Activated naive CD8-positive, alpha-beta T cell treated with anti-CD3 and anti-CD28 coated beads, Interleukin-2, amount 50 U/mL, for 16 hours (primary cell): ENCODE measurements at places on chromosomes 2 and 18.

DNA sequence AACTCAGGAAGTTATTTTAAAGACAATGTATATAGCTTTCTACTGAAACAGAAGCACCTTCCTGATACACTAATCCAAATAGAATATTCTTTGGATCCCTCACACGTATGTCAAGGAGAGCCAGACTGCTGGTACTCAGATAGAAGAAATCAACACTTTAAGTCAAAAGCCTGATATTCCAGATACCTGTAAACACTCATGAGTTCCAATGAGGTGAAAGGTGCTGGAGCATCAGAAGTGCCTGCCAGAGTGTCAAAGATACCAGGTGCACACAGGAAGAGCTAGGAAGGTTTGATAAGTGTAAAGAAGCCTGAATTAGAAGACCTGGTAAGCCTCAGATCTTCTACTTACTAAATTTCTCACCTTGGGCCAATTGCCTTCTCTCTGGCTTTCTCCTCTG is 226.3 kb upstream of the SP5 start:
- DNase-seq = no peak

- no peak for DNase-seq
Observed at GRCh38 chr2:40324656-40325055, 127.2 kb downstream of the SLC8A1 start.

DNA sequence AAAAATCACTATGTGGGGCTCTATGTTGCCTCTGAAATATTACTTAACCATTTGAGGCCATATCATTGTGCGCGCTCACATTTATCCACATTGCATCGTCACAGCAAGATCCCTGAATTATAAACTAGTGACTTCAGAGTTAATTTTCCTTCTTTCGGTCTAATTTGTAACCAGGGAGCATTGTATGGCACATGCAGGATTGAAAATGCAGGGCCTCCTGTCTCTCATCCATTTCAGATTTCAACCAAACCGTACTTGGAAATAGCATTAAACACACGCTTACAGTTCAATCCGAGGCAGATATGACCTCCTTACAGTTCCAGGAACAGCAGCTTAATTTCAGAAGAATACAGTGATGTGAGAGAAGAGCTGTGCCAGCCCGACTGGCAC is 532 bp downstream of the MYOM1 start:
- no peak for DNase-seq

GRCh38 chr2:39938035-39938835 is 159.2 kb upstream of the THUMPD2 start:
- no peak for DNase-seq

GRCh38 chr2:118837621-118838020 is 9.8 kb downstream of the EN1 start:
- no peak for DNase-seq

- no peak for DNase-seq
Observed at GRCh38 chr18:78596794-78597345, 382.7 kb upstream of the SALL3 start.

GRCh38 chr2:53544871-53545558 is 222.6 kb upstream of the CHAC2 start:
- DNase-seq = no peak

DNA sequence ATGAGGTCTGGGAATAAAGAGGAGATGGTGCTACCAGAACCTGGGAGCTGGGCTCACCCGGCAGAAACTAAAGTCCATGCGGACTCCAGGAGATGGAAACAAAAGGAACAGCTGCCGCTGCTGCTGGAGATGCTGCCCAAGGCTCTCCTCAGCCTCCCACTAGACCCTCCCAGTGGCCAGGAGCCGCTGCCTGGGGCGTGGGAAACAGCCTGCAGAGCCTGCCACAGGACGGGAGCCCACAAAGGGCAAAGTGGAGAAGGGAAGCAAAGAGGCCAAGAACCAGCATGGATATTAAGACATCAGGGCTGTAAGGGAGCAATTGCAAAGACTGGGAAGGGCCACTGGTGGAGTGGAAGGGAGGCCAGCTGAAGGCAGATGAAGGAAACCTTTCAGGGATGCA is 179.6 kb downstream of the NCK2 start:
- no peak for DNase-seq

- DNase-seq = no peak
Observed at GRCh38 chr18:64110692-64111480, 38.0 kb downstream of the LINC00305 start.

DNA sequence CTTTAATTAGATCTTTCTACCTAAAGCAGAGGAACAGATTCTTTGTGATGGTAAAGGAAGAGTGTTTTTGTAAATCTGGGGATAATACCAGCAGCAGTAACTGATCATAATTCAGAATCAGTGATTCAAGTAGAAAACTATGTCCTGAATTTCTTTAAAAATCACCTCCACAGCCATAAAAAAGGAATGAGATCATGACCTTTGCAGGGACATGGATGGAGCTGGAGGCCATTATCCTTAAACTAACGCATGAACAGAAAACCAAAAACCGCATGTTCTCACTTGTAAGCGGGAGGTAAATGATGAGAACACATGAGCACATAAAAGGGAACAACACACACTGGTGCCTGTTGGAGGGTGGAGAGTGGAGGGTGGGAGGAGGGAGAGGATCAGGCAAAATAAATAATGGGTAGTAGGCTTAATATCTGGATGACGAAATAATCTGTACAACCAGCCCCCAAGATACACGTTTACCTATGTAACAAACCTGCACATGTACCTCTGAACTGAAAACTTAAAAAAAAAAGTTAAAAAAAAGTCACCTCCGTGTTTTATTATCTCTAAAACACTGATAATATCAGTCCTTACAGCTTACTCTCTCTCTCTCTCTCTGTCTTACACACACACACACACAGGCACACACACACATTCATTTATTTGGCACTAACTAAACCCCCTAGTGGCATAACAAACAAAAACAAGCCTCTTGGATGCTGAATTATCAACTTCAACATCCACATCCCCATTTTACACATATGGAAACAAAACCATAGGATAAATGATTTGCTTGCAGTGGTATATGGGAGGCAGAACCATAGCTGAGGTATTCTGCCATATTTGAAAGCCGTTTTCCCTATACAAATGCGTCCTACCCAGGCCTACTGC is 1.4 kb downstream of the TM4SF20 start:
- no peak for DNase-seq

GRCh38 chr2:163375070-163375469 is 360.7 kb downstream of the FIGN start:
- no peak for DNase-seq

DNA sequence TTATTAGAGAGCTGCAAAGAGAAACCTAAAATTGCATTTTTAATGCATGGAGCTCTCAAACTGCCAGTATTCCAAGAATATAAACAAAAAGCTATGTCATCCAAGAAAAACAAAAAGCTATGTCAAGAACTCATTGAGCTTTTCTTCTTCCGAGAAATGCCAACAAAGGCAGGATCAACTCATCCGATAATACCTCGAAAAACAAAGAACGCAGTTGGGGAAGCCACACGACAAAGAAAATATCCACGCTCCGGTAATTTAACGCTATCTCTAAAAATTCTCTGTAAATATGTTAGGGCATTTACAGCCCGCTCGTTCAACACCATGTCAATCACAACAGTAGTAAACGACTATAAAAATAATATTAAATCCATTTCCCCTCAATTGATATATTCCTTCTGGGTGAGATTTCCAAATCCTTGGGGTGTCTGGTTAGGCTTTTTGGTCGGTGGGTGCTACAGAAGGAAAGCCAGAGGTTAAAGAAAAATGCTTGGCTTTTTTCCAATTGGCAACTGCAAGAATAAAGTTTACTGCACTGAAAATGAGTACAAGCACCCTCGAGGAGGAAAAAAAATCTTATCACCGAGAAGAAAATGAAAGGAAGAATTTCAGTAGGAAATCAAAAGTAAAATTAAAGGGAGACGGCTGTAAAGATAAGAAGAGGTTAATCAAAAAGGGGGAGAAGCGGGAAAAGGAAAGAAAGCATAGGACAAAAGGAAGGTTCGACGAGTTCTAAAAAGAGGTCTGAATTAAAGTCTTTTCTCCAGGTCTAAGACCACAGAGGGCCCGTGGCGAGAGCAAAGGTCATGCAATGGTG is 856 bp downstream of the TIA1 start:
- no peak for DNase-seq

GRCh38 chr2:205850132-205850531 is 167.8 kb downstream of the NRP2 start:
- no peak for DNase-seq

DNA sequence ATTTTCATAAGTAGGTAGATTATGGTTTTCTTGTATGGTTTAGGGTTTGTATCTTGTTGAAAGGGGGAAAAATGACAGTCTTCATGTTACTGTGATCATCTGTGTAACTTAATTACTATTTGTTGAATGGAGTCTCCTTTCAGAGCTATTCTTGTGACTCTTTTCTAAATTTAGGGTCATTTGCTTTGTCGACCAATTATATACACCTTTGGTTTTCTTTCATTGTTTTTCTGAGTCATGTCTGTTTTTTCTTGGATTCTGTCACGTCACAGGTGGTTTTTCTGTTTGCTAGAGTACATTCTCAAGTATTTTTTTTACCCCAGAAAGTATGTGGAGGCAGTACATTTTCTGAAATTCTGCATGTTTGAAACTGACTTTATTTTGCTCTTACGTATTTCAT is 43.8 kb upstream of the DYSF start:
- DNase-seq = no peak

DNA sequence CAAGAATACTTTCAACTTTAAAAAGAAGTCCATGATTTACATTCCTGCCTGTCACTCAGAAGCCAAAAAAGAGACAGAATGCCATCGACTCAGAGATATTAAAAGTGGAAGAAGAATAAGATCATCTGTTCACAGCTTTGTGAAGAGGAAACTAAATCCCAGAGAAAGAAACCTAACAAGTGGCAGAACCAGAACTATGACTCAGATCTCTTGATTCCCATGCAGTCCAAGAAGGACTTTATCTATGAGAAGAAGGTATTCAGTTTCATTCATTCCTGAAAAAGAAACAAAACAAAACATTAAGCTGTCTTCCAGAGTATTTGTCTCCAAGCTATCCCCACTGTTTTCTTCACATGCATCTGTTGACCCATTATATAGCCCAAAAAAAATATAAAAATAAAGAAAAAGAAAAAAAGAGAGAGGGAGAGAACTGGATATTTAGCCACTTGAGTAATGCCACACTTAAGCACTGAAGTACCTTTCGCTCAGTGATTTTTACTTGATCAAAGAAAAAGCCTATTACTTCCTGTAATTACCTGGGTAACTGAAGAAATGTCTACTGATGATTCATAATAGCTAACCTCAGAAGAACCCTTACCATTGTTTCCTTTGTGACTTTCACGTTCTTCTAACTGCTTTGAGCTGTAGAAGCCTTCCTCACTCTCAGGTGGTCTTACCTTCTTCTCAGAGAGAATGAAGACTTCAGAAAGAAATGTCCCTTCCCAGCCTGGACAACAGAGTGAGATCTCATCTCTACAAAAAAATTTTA is 17.7 kb upstream of the AKAIN1 start:
- DNase-seq = no peak

DNA sequence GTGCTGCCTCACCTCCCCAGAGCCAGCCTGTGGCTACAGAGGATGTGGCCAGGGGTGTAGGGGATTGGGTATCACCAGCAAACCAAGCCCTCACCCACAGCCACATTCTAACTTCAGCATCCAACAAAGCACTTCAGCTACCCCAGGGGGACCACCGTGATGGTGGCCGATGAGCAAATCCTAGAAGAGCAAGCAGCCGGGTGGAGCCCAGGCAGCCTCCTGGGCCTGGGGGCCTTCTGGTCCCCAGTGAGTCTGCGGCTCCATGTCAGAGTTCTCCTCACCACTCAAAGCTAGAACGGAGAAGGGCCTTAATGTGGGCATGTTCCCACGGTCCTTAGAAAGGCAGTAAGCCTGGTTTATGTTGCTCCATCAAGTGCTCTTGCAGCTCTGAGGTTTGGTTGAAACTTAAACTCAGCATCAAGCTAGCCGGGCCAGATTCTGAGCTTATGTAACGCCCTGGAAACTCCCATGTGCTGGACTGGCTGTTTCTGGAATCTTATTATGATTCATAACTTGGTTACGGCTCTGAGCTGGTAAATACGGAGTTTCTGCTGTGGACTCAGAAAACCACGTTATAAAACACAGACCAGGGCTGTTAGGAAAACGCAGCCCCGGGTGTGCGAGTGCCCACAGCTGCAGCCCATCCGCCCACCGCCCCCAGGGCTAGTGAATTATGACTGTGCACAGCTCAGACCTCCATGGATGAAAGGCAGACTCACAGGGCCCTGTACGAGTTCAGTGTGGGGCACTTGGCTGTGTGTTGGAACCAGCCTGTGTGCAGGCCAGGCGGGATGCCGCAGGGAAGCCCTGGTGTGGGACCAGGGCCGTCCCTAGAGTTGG is 99.8 kb downstream of the SEPTIN10 start:
- DNase-seq = no peak

GRCh38 chr2:27721335-27721734 is 50.2 kb upstream of the MRPL33 start:
- DNase-seq = no peak

- DNase-seq = no peak
Observed at GRCh38 chr2:119065146-119065545, 93.4 kb downstream of the C1QL2 start.

DNA sequence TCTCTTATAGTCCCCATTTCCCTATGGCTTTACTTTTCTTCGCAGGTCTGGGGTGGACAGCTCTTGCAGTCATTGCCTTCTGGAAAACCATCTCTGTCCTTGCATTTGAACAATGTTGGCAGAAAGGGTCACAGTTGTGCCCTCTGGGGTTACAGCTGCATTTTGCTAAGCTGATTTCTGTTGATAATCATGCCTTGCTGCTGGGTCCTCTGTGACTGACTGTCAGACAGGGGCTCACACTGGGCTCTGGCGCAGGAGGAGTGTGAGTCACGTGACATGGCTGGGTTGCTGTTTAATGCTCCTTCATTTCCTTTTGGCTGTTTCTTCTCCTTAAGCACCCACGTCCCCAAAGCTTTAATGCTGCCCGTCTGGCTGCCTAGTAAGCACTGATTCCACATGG is 196.6 kb upstream of the LHCGR start:
- no peak for DNase-seq

GRCh38 chr2:65922794-65923193 is 490.4 kb upstream of the SPRED2 start:
- no peak for DNase-seq

GRCh38 chr2:191754103-191754502 is 76.2 kb downstream of the NABP1 start:
- DNase-seq = no peak

GRCh38 chr2:120591572-120591971 is 144.1 kb upstream of the GLI2 start:
- no peak for DNase-seq

- no peak for DNase-seq
Observed at GRCh38 chr2:85275984-85276540, 51.7 kb downstream of the TGOLN2 start.

- DNase-seq = no peak
Observed at GRCh38 chr2:47010176-47010575, 94.6 kb upstream of the MCFD2 start.

GRCh38 chr2:26649322-26649721 is 8.2 kb upstream of the CIB4 start:
- no peak for DNase-seq

GRCh38 chr2:12282780-12283695 is 433.7 kb upstream of the TRIB2 start:
- DNase-seq = no peak
